ENCODE measurements at places on chromosomes 6 and 20.

GRCh38 chr6:111591901-111592461 lies 13.7 kb downstream of the TRAF3IP2 start:
- no peak overlapping the region for H3K27ac ChIP-seq
- peaks cover 7% of the 10 kb centered on the region for H3K4me1 ChIP-seq
- H3K4me3 ChIP-seq: no peak overlapping the region
- H3K27me3 ChIP-seq: no peaks in the 10 kb centered on the region

GRCh38 chr6:122800906-122801305 lies 11.8 kb downstream of the SMPDL3A start:
- peaks cover 5% of the 10 kb centered on the region for H3K4me1 ChIP-seq
- no peak for DNase-seq
- no peaks in the 10 kb centered on the region for H3K27me3 ChIP-seq
- no peak overlapping the region for H3K4me3 ChIP-seq

GRCh38 chr20:32505723-32506473 lies 79.2 kb downstream of the NOL4L start:
- no peak overlapping the region for H3K4me3 ChIP-seq
- H3K36me3 ChIP-seq: peaks cover 6% of the 10 kb centered on the region
- no peak for DNase-seq
- peaks cover 38% of the 10 kb centered on the region for H3K4me1 ChIP-seq
- H3K27me3 ChIP-seq: no peaks in the 10 kb centered on the region
- no peak overlapping the region for H3K27ac ChIP-seq

DNA sequence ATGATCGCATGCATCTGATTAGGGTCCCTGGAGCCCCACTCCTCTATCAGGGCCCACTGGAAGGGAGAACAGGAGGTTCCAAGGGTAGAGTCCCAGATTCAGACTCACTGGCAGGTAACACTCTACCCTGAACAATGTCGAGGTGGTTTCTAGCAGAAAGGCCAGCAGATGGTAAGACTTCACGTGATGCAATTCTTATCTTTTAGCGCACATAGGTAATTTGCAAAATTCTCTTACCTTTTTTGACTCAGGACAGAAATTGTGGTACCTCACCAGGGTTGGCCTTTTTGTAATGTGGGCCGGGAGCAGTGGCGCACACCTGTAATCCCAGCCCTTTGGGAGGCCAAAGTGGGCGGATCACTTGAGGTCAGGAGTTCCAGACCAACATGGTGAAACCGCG lies 228.1 kb upstream of the JARID2 start:
- H3K4me3 ChIP-seq: no peak overlapping the region
- H3K4me1 ChIP-seq: peaks cover 41% of the 10 kb centered on the region
- peaks cover 6% of the 10 kb centered on the region for H3K36me3 ChIP-seq

- H3K4me3 ChIP-seq: no peak overlapping the region
- H3K36me3 ChIP-seq: no peaks in the 10 kb centered on the region
- H3K27ac ChIP-seq: no peak overlapping the region
- H3K27me3 ChIP-seq: no peaks in the 10 kb centered on the region
- no peak for DNase-seq
Observed at GRCh38 chr6:141736104-141736503, 396.6 kb upstream of the GJE1 start.

GRCh38 chr6:30879684-30880427 lies 4.5 kb upstream of the DDR1 start:
- H3K4me1 ChIP-seq: peaks cover 15% of the 10 kb centered on the region
- no peak overlapping the region for H3K27ac ChIP-seq
- H3K36me3 ChIP-seq: no peaks in the 10 kb centered on the region
- H3K4me3 ChIP-seq: no peak overlapping the region

- no peaks in the 10 kb centered on the region for H3K4me1 ChIP-seq
- H3K36me3 ChIP-seq: no peaks in the 10 kb centered on the region
Observed at GRCh38 chr6:39004801-39005200, 43.8 kb upstream of the GLP1R start.

DNA sequence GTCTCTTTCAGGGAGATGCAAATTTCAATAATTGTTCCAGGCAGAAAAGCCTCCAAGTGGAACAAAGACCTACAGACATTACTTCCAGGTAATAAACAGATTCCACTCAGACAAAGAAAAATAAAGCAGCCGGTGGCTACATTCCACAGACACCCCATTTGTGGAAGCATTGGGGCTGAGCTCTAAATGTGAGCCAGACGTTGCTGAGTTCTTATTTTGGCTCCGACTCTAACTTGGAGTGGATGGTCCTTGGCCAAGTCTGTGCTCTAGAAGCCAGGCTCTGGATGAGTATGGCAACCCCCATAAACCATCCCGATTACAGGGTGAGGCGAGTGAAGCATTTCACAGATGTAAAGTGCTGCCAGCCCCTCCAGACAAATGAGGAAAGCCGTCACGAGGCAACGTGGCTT lies 6.6 kb downstream of the TRAM2 start:
- no peak overlapping the region for H3K27ac ChIP-seq
- H3K36me3 ChIP-seq: no peaks in the 10 kb centered on the region
- peaks cover 32% of the 10 kb centered on the region for H3K4me1 ChIP-seq
- no peak overlapping the region for H3K4me3 ChIP-seq
- no peak for DNase-seq
- no peaks in the 10 kb centered on the region for H3K27me3 ChIP-seq

DNA sequence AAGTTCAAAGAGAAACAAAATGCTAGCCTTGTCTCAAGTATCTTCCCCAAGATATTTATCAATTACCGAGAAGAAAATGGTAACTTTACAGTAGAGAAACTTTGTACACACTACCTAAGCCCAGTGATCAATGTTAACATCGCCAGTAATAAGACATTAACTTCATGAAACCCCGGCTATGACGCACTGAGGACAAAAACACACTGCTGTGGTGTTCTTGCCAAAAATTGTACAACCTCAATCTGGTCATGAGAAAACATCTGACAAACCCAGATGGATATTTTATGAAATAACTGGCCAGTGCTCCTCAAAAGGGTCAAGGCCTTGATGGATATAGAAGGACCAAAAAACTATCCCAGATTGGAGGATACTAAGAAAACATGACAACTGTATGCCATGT lies 85.5 kb upstream of the DTNBP1 start:
- DNase-seq: no peak
- H3K27ac ChIP-seq: no peak overlapping the region
- no peaks in the 10 kb centered on the region for H3K36me3 ChIP-seq
- no peak overlapping the region for H3K4me3 ChIP-seq

DNA sequence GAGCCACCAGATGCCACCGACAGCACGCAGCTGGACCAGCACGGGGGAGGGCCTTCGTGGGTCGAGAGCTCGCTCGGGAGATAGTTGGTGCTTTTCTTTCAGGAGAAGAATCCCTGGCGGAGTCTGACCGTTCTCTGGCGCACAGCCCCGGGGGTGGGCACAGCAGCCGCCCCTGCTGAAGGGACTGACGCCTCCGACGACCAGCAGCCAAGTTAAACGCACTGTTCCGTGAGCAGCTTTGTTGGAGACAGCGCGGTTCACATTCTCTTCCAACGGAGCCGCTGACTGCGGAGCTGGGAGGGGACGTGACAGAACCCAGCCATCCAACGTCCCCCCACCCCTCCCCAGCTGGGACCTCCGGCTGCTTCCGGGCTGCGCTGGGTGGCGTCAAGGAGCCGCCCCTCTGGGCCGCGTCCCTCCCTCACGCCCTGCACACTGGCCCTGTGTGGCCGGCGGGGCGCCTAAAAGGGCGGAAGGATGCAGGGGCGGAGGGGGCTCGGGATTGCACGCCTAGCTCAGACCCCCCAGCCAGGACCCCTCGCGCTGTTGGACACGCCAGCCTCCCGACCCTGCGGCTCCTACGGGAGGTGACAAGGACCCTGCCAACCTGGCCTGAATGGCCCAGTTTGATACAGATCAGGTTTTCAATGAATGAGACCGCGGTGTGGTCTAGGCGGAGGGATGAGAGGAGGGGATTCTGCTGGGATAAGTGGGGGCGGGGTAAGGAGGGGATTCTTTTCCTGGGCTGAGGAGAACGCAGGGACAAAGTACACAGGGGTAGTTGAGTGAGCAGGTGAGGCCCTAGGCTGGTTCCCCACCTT lies 36.4 kb upstream of the KHDC1 start:
- H3K27me3 ChIP-seq: no peaks in the 10 kb centered on the region
- no peak for DNase-seq
- H3K36me3 ChIP-seq: peaks cover 45% of the 10 kb centered on the region
- peaks cover 2% of the 10 kb centered on the region for H3K4me1 ChIP-seq
